CD4-positive, alpha-beta T cell treated with Interleukin-10 for 1 hour (primary cell): ENCODE measurements at places on chromosomes 1 and 21.

- DNase-seq = no peak
These were observed 7.0 kb downstream of the TINAGL1 start for GRCh38 chr1:31583082-31583994.

DNA sequence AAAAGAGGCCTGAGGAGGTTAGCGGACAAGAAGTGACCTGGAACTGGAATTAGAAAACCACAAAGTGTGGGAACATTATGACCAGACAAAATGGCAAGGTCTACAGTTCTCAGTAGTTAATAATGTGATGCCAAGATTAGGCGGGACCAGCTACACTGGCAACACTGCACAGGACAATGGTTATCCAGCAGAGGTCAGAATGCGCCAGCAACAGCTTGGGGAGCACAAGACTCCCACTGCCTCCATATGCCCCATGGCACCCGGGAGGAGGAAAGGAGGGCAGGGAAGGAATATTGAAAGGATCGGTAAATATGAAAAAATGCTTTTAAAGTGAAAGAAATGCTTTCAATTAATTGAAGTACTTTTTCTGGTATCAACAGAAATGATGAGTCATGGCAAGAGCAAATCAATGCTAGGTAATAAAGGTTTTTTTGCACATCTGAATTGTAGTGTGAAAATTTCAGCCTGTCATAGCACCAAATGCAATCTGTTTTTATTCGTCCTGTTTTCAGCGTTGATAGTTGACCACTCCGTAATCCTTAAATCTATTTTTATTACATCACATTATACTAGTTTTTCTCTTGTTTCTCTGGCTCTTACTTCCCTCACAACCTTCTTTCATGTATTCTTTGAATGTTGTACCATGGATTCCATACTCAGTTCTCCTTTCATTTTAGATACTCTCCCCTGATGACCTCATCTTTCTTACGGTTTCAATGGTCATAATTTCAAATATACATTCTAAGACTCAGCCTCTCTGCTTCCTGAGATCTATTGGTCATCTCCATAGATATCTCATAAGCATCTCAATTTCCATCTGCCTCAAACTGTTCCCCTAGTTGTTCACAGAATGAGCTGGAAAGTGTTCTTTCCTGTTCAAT, 30.7 kb downstream of the VCAM1 start:
- no peak for DNase-seq

DNA sequence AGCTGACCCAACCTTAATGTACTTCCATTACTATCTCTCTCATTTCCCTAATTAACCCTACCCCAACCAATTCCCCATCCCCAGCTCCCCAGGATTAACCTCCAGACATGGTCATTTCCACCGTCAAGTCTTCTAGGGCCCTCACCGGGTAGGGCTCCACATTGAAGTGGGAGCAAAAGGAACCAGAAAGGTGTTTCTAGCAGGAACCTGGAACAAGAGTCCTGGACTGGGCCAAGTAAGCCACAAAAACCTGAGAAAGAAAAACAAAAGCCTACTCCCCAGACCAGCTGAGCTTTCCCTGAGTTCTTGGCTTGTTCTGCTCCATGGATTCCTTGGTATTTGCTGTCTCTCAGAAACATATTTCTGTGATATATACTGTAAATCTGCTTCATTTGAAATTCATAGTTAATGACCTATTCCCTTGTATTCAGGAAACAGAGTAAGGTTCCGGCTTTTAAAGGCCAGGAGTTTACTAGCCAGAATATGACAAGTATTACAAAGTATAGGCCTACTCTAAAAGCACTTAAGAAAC, 58.4 kb downstream of the SYF2 start:
- DNase-seq = no peak

DNA sequence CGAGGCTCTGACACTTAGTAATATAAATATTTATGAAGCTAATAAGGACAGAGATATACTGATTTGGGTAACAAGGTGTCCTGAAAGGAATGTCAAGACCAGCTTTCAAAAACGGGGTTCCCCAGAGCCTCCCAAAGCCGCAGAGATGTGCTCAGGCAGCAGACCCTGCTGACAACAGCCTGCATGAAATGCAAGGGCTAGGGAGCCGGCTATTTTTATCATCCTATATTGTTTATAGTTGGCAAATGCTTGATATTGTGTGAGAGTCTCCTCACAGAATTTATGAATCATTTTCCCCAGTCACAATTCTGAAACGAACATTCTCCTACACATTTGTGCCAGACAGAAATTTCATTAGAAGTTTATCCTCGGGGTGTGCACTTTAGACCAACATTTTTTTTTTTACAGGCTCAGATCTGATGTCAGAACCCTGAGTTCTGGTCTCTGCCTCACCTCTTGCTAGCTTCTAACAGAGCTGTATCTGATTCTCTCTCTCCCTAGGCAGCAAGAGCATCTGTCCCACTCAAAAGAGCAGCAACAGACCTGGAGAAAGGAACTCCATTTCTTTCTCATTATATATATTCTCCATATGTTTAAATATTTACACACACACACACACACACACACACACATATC, 302.3 kb upstream of the PLD5 start:
- DNase-seq = no peak

GRCh38 chr1:77316006-77316405, 34.2 kb downstream of the AK5 start:
- no peak for DNase-seq

DNA sequence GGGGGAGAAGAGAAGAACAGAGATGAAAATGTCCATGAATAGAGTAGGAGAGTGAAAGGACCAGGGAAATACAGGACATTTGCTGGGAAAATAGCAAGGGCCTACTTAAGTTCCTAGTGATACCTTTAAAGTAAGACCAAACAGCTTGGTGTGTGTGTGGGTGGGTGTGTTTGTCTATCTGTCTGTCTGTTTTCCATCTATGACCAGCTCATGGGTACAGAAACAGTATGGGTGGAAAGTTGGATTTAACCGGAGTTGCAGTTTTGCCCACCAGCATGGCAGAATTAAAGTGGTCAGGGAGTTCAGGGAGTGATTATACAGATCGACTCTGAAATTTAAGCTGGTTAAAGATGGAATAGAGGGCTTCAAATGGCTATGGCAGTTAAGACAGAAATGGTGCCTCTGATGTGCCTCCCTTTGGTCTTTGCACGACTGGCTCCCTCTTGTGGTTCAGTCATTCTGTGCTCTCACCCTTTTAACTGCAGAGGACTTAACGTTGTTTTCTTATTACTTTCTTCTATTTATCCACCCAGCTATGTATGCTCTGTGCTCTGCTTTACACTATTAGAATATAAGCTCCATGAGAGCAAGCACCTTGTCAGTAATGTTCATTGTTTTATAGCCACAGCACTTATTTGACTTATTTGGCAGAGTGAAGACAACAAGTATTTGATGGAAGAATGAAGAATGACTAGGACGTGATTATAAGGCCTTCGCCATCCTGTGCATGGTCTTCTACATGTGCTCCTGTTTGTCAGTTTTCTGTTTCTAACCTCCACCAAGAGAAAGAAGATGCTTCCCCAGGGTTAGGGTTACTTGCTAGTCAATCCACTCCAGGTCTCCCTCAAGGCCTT, 72.7 kb upstream of the AK4 start:
- DNase-seq = peak; percentile 84

GRCh38 chr1:45891087-45891486, 87.7 kb downstream of the MAST2 start:
- no peak for DNase-seq

DNA sequence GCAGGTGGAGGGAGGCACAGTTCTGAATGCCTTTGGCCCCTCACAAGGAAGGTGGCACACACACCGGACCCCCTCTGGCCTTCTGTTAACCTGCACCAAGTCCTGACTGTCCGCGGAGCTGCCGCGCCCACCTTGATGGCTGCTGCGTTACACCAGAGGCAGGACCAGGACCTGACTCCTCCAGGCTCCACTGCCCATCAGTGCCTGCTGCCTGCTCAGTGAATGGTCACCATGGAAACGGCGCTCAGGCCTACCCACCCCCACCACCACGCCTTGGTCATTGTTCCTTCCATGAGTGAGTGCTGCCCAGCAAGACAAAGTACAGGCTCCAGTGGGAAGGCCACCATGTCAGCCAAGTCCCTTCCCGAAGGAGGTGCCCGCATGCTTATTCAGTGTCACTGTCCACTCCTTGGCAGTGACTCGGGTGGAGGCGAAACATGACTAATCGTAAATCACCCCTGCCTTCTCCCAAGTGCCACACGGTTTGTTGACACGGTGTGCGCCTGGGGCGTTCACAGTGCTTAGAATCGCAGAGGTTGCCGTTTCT, 57.3 kb downstream of the SLC37A1 start:
- DNase-seq = no peak

GRCh38 chr1:53628286-53628955, 110.5 kb downstream of the GLIS1 start:
- no peak for DNase-seq

- DNase-seq = no peak
These were observed 181.1 kb downstream of the FCRL5 start for GRCh38 chr1:157371221-157371620.
